M059J (cell line): ENCODE measurements at places on chromosomes 12 and 14. TPM values are rescaled to one million over a fixed set of nuclear protein-coding genes. Genes with fewer than 3 reads are reported as not detected.

The SERPINA1 gene
- 5.6 and 8.3 TPM in 2 replicates for total RNA-seq

The KCNC2 gene
- not detected in 2 replicates for total RNA-seq

The CAPZA3 gene
- total RNA-seq: not detected in 2 replicates

DNA sequence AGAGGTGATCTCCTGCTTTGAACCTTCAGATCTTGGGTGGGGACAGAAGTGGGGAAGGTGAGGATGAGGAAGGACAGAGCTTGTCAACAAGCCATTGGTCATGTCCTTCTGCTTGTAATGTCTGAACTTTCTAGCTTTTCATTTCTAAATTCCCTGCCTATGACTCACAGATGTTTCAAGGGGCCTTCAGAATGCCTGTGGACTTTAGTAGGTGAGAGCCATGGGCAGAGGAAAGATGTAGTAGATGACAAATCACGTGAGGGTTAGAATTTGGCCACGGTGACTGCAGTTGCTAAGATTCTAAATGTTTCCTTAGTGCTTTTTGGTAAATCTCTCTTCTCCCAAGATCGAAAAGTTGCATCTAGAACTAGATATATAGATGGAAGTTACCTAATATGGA is 18.7 kb upstream of the CREBL2 start:
- DNase-seq: peak; percentile 83

DNA sequence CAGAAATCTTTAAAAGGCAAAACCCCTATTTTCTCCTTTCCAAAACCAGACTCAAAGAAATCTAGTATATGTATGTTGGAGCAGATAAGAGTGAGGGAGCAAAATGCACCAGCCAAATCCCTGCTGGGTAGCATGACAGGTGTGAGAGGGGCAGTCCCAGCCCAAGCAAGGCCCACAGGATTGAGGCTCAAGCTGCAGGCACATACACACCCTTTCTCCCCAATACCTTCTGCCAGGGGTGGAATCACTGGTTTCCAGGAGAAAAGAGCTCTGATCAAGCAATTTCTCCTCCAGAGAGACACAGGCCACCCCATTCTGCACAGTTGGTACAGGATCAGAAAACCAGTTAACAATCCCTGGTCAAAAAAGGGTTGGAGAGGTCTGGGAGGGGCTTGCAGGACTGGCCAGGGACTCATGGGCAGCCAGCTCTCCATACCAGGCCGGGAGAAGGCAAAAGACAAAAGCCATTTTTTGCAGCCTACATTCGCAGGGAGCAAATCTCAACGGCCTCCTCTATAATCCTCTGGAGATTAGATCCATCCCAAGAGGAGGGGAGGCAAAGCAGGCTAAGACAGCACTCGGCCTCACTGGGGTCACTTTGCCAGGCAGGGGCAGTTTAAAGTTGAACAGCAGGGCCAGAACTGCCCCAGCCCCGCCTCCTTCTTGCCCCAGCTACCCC is 2.1 kb downstream of the KMT2D start:
- DNase-seq: no peak

- no peak for DNase-seq
These were observed 25.5 kb upstream of the COX6A1 start for GRCh38 chr12:120412421-120412820.

DNA sequence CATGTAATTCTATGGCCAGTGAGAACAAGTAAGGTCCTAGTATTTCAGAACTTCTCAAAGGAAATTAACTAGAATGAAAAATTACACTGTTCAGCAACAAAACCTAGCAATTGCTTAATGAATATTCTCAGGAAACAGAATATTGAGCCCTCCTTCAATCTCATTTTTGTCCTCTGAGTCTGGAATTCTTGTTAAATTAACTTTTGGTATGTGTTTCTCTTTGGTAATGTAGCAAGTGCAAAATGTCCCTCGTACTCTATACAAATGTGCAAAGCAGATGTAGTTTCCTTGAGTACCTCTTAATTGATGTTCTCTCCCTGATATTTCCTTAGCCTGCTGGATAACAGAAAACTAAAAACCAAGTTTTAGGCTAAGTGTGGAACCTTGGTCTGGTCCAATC is 190.8 kb upstream of the CNOT2 start:
- DNase-seq: no peak
